Foreskin keratinocyte (primary cell): ENCODE measurements at places on chromosomes 3 and 15. TPM values are rescaled to one million over a fixed set of nuclear protein-coding genes. Genes with fewer than 3 reads are reported as not detected.

DNA sequence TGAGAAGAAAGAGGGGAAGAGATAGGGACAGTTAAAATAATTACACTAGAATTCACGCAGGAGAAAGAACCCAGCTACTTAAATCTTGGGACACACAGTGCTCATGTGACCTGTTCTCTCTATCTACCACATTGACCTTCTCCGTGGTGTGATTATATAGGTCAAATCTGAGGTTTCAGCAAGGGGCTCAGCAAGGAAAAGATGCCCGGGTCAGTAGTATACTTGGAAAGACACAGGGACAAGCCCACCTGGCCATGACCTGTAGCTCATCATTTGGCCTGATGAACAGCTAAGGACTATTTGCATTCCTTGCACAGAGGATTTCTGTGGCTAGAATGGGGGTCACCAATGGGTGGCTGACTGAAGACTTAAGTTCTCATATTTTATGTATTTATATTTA, 71.9 kb downstream of the SSR3 start:
- no peak for DNase-seq

LRRC57 gene
- total RNA-seq: 18.5 and 20.0 TPM in 2 replicates

- no peak for DNase-seq
These were observed 23.1 kb upstream of the RHO start for GRCh38 chr3:129505341-129505740.

DNA sequence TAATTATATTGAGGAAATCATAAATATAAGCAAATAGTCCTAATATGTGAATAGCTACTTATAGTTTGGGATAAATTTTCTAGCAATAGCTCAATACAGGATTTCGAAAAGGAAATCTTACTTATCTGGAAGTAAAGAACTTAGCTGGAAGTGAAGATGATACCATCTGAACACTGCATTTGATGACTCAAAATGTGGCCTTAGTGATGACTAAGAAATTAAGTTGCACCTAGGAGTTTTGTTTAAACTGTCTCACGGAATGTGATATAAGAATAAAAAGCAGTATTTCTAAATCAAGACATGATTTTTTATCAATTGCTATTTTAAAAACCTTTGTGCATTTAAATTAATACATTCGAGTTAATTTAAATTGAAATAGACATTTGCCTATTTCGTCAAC, 91.2 kb downstream of the EOMES start:
- DNase-seq: peak; percentile 51

- no peak for DNase-seq
These were observed 9.3 kb downstream of the GALNT15 start for GRCh38 chr3:16183601-16184270.

PLSCR2 gene
- total RNA-seq: not detected in 2 replicates

- DNase-seq: no peak
These were observed 278.2 kb downstream of the GABRG3 start for GRCh38 chr15:27249046-27249759.

BLM gene
- 13.3 and 16.7 TPM in 2 replicates for total RNA-seq

GRCh38 chr15:64092864-64093626, 593 bp downstream of the CIAO2A start:
- DNase-seq: peak; percentile 39

GRCh38 chr15:90942354-90943120, 7.5 kb downstream of the UNC45A start:
- no peak for DNase-seq

- DNase-seq: peak; percentile 18
These were observed 140.7 kb downstream of the BCHE start for GRCh38 chr3:165696496-165696895.

DNA sequence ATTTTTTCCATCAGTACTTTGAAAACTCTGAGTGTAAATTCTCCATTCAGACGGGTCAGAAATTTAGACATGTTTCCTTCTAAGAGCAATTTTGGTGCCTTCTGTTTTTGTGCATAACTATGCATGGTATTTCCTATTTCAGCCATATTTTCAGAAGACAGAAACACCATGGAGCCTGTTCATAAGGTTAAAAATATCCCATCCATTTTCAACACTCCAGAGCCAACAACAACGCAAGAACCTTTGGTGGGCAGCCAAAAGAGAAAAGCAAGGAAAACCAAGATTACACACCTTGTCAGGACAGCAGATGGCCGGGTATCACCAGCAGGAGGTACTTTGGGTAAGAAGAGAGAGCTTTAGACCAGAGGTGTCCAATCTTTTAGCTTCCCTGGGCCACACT, 275.6 kb downstream of the BBX start:
- DNase-seq: no peak

EBLN2 gene
- total RNA-seq: 1.9 and 2.0 TPM in 2 replicates

CNOT10 gene
- total RNA-seq: 23.8 and 26.0 TPM in 2 replicates

DNA sequence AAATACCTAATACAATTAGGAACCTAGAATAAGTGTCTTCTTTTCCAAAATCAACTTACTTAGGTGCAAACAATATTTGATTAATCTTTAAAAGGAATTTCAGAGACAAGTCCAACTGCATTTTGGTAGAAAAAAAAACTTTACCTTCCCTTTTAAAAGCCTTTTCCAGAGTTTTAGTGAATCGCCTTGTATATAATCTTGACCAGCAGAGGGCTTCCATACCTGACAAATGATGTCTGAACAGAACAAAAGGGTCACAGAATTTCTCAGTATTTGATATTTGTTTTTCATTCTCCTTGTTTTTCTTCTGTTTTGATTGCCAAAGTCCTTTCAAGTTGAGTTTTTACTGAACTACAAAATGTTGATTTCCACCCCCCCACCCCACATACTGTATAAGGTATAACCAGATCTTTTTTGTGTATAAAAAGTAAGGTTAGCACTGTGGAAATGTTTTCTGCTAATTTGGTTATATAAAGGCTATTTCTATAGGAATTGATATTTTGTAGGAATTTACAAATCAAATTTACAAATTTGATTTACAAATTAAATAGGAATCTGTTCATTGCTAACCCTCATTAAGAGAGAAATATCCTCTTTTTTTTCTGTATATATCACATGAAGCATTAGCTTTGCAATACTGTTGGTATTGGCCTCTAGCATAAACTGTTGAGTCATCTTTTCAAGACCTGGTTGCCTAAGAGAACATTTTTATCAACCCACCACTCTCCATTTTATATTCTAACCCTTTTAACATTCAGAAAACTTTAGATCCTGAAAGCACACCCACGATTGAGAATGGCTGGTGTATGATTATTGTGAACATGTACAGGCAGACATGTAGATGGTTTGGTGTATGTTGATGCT, 464.1 kb upstream of the RARB start:
- DNase-seq: no peak

GRCh38 chr3:124861041-124861440, 26.1 kb downstream of the ITGB5 start:
- DNase-seq: no peak

DNA sequence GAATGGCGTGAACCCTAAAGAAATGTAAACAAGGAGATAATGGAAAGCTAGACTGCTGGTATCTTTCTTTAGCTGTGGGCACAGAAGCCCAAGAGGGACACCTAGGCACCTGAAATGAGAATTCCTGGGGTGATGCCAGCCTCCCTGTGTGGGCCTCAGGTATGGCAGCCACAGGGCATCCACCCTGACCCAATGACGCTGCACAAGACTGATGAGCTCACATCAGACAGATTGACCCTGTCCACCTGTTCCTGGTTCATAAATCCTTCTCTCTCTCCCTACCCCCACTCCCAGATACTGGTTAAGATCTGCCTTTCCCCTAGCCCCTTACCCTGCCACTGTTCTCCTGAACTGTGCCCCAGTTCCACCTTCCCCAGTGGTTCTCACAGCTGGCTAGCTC, 1.5 kb downstream of the GLB1 start:
- peak; percentile 7 for DNase-seq

NANOGP8 gene
- total RNA-seq: not detected in 2 replicates

DNA sequence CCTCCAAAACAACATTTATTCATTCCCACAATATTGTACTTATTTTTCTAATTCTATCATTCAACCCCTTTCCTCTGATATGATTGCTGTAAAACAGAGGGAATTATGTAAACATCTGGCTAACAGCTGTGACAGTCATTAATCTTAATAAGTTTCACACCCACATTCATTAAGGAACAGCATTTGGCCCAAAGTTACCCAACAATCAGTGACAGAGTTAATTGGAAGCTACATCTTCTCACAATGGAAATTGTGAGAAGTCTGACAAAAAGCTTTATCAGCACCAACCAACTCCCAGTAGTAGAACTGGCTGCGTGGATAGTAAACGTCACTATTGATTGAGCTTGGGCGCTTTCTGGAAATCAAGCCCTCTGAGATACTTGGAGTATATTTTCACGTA, 165.8 kb upstream of the SLC24A5 start:
- DNase-seq: no peak

NTRK3 gene
- total RNA-seq: not detected in 2 replicates

- DNase-seq: no peak
These were observed 257.3 kb downstream of the ABHD5 start for GRCh38 chr3:43948013-43948412.

- no peak for DNase-seq
These were observed 44.8 kb upstream of the UBE2E1 start for GRCh38 chr3:23760871-23761373.

DNA sequence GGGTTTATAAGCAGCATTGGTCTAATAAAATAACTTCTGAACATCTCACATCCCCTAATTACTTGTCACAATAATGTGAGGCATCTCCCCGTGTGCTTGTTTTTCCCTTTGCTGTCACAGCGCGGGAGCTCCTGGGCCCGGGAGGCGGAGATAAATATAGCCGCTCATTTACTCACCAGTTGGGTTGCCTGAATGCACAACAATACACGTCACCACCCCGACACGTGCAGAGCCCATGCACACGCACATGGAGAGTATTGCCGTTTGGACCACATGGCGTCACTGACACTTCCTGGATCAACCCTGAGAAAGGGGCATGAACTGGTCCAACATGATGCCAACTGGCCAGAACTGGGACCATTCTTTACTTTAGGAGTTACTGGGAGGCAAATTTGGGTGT, 76.2 kb downstream of the MRPL46 start:
- no peak for DNase-seq

DNA sequence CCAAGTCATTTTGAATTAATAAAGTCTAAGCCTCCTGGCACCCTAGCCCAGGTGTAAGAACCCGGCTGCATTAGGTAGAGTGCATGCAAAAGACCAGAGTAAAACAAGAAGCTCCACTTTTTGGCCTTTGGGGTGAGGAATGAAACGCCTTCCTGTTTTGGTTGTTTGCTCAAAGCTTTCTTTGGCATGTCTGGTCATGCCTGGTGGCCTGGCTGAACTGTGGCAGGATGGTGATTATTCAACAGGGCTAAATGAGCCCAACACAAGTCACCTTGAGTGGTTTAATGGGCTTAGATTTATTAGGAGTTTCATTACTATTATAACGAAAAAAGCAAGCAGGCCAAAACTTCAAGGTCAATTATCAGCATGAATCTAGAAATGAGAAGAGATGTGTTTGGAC, 40.9 kb upstream of the LDHAL6B start:
- peak; percentile 84 for DNase-seq

FETUB gene
- 0.07 TPM in 1 of 2 replicates, not detected in the other for total RNA-seq

GUCA1C gene
- 0.28 TPM in 1 of 2 replicates, not detected in the other for total RNA-seq

GRCh38 chr15:49370782-49371181, 52.3 kb upstream of the FGF7 start:
- DNase-seq: no peak

GRCh38 chr15:83153288-83153687, 45.8 kb downstream of the TM6SF1 start:
- no peak for DNase-seq

ATP13A5 gene
- total RNA-seq: not detected in 2 replicates

OR5K2 gene
- total RNA-seq: not detected in 2 replicates
